Activated CD8-positive, alpha-beta memory T cell treated with anti-CD3 and anti-CD28 coated beads for 1 hour (primary cell): ENCODE measurements at places on chromosomes 2 and 18.

DNA sequence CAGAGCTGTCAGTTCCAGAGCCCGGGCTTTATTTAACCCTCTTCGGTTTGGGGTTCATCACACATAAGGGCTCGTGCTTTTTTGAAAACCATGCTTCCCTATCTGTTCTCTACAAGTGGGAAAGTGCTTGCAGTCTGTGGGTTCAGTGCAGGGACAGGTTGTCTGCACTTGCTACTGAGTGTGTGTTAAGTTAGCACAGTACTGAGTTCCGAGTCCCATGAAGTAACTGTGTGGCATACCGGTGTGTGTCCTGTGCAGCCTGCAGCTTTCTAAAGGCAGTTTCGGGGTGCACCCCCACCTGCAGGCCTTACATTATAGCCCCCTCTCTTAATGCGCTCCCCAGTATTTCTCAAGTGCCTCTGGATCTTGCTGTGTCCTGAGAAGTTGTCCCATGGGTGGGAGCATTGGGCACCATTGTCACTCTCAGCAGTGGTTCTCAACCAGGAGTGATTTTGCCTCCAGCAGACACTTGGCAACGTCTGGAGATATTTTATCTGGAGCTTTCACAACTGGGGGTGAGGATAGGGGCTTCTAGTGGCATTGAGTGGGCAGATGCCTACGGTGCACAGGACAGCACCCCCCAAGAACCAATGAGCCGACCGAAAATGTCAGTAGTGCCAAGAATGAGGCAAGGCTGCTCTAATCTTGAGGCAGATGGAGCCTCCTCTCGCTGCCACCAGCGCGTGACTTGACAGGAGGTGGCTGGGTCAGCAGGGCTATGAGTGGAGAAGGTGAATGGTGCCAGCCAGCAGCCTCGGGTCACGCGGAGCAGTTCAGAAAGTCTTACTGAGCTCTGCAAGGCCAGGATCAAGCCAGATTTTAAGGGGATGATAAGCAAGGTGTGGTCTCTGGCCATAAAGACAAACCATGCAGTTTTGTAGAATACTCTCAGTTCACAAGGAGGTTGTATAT lies 152.2 kb downstream of the SMAD7 start:
- DNase-seq = no peak

DNA sequence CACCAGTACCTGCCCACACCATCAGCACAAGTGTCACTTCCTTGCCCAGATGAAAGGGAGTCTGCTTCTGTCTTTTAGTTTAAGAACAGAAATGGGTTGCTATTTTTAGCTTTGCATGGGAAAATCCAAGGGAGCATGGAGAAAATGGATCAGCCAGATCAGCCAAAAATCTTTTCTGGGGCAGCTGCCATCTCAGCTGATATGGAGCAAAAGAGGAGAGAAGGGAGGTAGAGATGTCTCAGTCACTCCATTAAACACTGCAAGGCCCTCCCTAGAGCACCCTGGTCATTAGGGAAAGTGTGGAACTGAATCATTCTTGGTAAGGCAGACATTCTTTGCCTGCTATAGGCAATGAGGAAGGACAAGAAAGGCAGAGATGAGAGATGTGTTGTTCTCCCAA lies 79.9 kb downstream of the CTAGE1 start:
- no peak for DNase-seq

GRCh38 chr2:223937535-223937934 lies 7.6 kb downstream of the WDFY1 start:
- no peak for DNase-seq

DNA sequence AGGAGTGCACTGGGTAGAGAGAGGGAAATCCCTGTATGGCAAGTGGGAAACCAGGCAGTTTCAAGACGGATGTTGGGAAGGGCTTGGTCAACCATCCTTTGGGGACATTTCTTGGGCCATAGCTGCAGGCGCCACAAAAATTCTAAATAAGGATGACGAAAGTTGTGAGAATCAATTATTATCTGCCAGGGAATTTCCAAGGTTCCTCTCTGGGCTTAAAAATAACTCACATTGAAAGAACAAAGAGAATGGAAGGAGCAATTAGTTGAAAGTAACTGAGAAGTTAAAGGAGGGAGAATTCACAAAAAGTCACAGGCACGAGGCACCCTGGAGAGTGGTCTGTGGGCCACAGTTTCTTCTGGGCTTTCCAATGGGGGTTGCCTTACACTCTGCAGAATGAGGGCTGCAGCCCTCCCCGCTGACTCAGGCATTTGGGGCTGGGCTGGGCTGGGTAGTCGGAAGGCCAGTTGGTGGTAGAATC lies 195.7 kb downstream of the SMAD7 start:
- DNase-seq = no peak

DNA sequence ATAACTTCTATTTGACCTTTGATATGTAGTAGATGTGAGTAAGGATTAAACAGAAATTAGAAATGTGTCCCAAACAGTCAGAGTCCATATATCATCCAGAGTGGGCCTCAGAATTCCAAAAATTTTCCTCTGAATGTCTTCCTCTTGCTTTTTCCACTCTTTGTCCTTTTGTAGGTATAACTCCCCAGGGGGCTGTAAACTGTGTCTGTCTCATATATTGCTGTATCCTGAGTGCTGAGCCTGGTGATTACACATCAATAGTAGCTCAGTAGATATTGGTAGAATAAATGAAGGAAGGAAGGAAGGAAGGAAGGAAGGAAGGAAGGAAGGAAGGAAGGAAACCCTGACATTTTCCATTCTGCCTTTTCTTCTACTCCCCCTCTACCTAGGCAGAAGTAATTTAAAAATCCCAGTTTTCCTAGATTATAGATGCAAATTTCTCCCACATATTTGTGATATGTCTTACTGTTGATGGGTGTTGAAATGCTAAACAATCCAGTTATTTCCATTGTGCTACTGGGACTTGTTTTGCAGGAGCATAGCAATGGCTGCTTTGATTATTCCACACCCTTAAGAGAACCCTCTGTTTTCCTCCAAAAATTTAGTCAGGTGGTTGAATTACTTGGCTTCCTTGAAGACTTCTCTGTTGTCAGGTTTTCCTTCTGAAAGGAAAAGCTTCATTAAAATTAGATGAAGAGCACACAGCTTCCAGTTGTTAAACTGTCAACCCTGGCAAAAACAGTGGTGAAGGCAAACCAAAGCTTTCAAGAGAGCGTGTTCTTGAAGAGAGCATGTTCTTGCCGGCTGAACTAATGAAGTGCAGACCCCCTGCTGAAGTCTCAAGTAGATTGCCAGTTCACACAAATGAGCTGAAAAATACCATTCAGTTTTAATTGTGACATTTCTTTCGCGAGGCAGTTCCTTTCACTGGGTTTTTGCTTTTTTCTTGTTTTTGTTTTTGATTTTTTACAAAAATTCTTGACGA lies 147.8 kb downstream of the KCNE4 start:
- no peak for DNase-seq

GRCh38 chr18:7497081-7497480 lies 70.0 kb upstream of the PTPRM start:
- DNase-seq = no peak

- DNase-seq = no peak
Observed at GRCh38 chr2:101151859-101152271, 683 bp upstream of the TBC1D8 start.

DNA sequence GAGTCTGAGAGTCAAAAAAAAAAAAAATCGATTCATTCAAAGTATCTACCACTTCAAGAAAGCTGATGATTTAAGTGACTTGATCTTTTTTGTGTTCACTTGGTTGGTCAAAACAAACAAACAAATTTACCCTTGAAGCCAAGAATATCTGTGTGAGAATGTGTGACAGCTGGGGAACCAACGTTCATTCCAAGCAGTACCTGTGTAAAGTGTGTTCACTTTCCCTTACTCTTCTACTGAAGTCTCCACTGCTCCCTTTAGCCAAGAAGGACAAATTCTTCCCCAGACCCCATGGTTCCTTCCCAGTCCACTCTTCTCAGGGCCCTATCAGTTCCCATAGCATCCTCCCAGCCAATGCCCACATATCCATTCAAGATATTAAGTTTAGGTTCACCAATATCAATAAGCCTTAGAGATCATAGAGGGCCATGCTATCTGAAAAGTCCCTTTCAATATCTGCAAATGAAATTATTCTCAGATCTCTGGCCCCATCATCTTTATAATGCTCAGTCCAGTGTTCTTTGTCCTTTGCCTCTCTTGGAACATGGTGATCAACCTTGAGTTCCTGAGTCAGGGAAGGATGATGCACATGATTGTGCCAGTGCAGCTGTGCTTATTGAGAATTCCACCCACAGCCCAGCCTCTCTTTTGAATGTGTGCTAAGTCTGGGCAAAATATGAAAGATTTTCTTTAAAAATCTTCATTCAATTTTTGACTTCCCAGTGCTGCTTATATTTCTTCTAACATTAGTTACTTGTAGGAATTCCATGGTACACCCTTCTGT lies 82.8 kb upstream of the DTNA start:
- DNase-seq = no peak

GRCh38 chr18:77105028-77105427 lies 27.6 kb downstream of the MBP start:
- DNase-seq = no peak

DNA sequence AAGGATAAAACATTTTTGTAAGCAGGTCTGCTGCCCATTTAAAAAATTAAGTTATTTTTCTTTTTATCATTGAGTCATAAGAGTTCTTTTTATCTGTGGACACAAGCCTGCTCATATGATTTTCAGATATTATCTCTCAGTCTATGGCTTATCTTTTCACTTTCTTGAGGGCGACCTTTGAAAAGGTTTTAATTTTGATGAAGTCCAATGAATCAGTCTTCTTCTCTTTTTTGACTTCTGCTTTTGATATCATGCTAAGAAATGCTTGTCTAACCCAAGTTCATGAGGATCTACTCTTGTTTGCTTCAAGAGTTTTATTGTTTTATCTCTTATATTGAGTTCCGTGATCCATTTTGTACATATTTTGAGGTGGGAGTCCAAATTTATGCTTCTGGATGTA lies 36.5 kb downstream of the PSMD14 start:
- no peak for DNase-seq

- DNase-seq = no peak
Observed at GRCh38 chr18:27382567-27383216, 197.6 kb upstream of the CHST9 start.

DNA sequence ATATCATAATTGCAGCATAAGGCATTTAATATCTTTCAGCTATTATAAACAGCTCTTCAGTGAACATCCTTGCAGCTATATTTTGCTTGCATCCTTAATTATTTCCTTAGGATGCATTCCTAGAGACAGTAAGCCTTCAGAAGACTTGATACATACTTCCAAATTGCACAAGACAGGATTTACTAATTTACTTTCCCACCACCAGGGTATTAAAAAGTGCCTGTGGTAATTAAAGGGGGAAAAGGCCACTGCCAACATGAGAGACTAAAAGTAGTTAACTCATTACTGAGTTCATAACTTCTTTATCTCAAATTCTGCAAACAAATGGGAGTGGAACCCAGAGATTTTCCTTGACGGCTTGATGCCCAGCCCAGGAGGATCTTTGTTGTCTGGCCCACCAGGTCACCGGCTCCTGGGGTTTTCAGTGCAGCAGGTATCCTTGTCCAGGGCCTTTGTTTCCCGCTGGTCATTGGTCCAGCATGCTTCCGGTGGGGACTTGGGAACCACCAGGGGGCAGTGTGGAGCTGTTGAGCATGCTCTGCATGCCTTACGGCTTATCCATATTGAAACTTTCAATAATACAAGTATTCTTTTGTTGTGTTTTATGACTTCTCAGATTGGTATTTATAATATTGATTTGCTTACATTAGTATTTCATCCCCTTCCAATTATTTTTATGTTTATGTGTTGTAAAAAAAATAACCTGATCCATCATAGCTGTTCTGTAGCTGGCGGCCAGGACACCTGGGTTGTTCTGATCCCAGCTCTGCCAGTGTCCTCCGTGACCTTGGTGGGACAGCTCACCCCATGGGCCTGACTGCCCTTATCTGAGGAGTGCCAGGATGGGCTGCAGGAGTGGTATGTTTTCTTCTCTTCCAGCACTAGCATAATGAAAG lies 61.4 kb downstream of the TGOLN2 start:
- DNase-seq = peak; percentile 12

DNA sequence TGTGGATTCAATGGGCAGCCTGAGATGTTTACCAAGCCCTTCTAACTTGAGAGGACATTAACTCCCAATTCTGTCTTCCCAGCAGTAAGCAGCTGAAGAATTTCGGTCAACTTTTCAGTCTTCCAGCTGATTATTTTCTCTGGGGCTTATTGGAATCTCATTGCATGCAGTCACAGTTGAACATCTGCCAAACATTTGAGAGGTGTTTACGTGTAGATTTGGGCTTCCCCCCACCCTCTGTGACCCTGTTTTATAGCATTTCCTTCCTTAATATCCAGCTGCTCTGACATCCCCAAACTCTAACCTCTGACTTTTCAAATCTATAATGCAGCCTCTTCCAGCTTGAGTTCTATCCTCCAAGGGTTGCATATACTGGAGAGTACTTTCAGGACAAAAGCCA lies 16.5 kb upstream of the VIT start:
- no peak for DNase-seq

DNA sequence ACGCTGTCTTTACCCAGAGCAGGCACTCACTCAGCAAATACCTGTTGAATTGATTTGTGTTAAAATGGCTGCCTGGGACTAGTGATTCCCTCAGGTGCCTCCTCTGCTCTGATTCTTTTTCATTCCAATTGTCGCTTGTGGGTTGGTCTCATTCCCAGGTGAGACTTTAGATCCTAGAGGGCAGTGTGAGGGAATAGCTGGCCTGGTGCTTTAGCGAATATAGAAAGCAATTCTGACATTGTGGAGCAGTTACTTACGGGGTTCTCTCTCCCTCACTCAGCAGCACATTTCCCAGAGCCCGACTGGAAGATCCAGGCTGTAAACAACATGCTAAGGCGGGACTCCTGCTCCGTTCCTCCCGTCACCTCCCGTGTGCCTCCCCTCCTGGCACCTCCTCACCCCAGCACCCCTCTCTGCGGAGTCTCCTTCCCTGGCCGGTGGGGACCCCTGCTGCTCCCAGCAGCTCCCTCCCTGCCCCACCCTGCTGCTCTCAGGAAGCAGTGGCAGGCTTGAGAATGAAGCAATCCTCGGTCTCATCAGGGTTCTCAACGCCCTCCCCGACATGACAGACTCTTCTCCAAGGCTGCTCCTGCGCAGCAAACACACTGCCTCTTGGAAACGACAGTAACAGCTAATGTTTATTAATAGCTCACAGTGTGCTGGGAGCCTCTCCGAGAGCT lies 26.9 kb downstream of the CELF4 start:
- DNase-seq = no peak

GRCh38 chr18:37617623-37618022 lies 52.0 kb upstream of the CELF4 start:
- DNase-seq = no peak

DNA sequence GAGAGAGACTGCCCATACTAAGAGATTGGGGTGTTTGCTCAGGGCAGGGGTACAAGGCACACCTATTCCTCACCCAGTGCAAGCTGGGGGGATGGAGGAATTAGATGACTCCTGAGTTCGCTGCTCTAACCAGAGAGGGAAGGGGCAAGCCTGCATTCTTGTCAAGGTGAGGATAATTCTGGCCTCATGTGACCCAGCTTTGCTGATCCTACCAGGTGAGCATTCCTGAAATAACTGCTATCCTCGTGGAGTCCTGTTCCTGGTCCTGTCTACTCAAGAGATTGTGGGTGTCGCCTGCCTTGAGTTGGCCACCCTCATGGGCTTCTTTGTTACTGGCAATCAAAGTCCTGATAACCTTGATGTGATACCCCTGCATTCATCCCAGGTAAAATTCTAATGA lies 206.0 kb downstream of the SPP2 start:
- DNase-seq = no peak
